ENCODE measurements at places on chromosomes 12 and 14. TPM values are rescaled to one million over a fixed set of nuclear protein-coding genes. Genes with fewer than 3 reads are reported as not detected.

The A2ML1 gene
- polyA plus RNA-seq = 0.14 TPM

DNA sequence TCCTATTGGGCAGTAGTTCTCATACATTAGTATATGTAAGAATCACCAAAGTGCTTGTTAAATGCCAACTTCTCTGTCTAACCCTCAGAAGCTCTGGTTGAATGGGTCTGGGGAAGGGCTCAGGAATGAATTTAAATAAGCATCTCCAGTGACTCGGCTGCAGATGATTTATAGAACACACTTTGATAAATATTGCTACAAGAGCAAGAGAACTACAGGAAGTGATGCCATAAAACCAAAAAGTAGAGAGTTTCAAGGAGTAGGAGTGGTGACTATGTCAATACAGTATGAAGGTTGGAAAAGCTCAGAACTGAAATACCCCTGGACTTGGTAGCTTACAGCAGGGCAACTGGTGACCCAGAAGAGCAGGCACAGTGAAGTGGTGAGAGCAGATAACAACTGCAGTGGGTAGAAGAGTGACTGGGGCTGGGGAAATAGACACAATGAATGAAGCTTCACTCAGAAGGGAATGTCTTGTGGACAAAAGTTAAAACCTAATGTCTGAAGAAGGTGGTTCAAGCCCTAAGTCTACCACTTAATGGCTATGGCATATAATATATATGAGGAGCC, 8.0 kb upstream of the PLEKHA5 start:
- no peak for DNase-seq

- DNase-seq = no peak
Measured at GRCh38 chr14:34007902-34008301, 57.0 kb upstream of the EGLN3 start.

GRCh38 chr14:51581017-51581881, 70.5 kb upstream of the FRMD6 start:
- DNase-seq = no peak

The PUS7L gene
- polyA plus RNA-seq = 7.0 TPM

The VWF gene
- polyA plus RNA-seq = 41.9 TPM

GRCh38 chr14:68794130-68794850, 1.4 kb upstream of the ZFP36L1 start:
- DNase-seq = no peak

The PLXNC1 gene
- polyA plus RNA-seq = 16.7 TPM

The GALNT9 gene
- polyA plus RNA-seq = 1.7 TPM

DNA sequence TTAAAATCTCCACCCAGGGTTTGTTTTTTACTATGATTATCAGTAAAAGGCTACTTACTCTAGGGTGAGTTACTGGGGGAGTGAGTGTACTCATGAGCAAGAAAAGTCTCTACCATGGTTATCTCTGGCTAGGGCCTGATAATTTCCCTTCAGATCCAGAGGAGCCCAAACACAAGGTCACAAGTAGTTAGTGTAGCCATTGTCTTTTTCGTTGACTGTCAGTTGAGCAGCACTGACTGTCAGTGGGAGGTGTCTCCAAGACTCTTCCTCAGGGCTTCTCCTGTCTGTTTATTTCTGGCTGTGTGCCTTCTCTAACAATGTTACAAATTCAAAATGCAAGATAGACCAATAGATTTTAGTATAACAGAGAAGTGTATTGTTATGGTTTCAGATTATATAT, 181.2 kb upstream of the MIS18BP1 start:
- no peak for DNase-seq

The GNG2 gene
- polyA plus RNA-seq = 41.1 TPM

- DNase-seq = no peak
Measured at GRCh38 chr14:80425686-80426085, 214.4 kb upstream of the DIO2 start.

The AGAP2 gene
- polyA plus RNA-seq = 8.2 TPM

DNA sequence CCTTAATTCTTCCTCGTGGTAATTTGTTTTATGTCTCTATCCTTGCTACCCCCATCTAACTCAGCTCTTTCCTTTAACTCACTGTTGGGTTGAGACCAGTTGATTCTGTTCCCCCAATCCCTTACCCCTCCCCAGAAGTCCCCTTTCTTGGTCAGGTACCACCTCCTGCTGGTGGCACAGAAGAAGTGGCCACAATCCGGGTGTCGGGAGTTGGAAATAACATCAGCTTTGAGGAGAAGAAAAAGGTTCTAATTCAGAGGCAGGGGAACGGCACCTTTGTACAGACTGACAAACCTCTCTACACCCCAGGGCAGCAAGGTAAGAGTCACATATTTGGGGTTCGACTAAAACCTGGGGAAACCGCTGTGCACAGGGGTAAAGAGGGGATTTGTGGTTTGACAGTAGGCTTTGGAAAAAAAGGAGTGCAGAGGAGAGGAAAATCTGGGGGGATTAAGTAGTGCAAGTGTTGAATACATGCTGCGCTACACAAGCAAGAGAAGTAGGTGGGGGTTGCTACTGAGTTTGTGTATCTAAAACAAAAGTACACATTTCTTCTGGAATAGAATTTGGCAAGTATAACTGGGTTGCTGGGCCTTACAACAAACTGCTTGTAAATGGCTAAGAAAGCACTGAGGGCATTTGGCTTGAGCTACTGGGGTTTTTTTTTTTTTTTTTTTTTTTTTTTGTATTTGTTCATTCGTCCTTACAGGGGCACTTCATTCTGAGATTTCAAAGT, 1.3 kb downstream of the A2ML1 start:
- no peak for DNase-seq

GRCh38 chr12:47828976-47829482, 9.3 kb upstream of the HDAC7 start:
- no peak for DNase-seq

DNA sequence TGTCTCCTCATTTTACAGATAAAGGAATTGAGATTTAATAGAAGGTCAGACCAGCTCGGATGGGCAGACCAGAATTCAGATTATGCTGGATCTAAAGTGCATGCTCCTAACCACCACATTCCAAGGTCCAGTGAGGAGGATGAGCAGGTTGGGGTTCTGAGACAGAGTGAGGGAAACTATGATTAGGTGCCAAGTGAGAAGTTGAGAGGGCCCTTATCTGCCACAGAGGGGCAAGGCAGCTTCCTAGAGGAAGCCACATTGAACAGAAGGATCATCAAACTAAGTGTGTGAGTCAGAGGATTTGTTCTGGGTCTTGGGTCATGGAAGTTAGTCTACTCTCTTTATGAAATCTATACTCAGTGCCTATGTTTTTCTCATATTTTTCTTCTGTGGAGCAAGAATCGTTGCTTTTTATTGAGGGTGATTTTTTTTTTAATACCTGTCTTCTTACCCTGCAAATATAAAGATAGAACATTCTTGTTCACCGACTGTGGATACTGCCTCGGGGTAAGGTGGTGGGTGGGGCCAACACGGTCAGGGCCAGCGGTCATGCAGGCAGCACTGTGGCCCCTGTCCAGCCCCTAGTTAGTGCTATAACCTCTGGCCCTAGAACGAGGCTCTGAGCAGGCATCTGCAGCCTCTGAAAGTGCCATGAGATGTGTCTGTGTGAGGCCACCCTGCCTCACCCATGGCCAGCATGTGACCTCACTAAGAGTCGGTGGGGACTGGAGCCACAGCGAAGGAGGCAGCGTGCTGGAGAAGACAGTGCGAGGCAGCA, 55.6 kb upstream of the PTHLH start:
- no peak for DNase-seq

DNA sequence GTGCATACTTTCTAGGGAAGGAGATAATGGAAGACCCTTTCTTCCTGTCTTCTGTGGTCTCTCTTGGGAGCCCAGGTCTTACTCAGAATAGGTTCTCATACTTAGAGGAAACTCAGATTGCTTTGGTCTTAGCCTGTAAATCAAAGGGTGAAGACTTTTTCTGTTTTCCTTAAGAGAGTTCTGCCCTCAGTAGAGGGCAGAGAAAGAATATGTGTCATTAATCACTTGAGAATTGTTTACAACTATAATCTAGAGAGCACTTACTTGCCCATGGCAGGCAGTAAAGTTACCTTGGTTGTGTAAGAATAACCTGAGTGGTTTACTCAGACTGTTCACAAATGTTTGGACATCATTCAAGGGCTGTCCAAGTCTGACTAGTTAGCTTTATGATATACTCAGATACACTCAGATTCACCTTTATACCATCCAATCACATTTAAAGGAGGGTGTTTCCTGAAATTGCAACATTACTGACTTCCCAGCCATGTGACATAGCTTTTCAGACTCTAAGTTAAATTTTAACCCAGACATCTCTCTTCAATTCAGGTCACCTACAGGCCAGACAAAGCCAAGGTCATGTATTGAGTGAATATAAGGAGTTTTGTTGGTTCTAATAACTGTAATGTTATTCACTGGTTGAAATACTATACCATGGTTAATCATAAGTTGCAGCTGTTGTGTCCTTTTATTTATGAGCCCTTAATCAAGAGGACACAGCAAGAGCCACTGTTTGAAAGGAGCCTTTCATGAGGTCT, 372.2 kb downstream of the RAD51B start:
- no peak for DNase-seq

DNA sequence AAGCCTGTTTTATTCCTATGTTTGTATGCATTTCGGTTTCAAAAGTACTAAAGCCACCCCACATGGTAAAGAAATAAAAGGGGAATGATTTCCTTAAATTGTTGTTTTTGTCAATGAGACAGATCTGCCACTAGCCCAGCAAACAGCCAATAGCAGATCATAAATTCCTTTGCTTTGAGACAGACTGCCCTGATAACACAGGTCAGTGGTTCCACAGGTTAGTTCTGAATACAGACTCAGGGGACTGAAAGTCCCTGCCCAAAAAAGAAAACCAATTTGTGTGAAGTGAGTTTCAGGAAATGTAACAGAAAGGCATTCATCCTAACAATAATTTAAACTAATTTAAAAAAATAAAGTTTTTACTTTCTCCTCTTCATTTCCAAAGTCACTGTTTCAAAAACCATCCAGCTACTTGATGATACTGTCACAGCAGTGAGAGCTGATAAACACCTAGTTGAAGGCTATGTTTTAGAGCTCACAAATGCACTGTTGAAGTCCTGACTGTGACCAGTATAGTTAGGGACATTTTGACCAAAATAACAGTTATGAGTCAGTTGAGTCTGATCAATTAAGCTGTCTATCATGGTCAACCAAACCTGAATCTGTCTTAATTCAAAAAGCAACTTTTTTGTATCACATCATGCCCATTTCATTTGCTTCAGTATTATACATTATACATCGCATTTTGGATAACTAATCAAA, 77.7 kb downstream of the LGR5 start:
- DNase-seq = no peak

DNA sequence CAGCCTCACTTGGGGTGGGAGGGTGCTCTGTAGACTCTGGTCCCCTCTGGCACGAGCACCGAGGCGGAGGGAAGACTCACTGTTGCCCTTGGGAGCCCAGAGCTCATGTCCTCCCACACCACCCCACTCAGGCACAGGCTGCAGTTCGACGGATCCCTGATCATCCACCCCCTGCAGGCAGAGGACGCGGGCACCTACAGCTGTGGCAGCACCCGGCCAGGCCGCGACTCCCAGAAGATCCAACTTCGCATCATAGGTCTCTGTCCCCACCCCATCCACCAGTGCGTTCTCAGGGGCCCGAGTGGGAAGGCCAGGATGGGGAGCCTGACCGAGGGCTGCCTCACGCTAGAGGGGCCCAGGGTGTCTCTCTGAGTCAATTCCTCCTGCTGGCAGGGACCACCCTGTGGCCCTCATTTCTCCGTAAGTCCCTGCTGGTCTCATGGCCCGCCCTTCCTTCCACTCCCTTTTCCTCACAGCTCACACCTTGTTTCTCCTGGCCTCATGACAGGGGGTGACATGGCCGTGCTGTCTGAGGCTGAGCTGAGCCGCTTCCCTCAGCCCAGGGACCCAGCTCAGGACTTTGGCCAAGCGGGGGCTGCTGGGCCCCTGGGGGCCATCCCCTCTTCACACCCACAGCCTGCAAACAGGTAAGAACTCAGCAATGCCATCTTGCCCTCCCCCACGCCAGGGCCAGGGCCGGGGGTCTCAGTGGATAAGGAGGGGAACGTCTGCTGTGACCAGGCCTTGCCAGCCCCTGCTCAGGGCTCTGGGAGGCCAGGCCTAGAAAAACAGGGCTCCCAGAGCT, 27.0 kb downstream of the PAPLN start:
- no peak for DNase-seq

DNA sequence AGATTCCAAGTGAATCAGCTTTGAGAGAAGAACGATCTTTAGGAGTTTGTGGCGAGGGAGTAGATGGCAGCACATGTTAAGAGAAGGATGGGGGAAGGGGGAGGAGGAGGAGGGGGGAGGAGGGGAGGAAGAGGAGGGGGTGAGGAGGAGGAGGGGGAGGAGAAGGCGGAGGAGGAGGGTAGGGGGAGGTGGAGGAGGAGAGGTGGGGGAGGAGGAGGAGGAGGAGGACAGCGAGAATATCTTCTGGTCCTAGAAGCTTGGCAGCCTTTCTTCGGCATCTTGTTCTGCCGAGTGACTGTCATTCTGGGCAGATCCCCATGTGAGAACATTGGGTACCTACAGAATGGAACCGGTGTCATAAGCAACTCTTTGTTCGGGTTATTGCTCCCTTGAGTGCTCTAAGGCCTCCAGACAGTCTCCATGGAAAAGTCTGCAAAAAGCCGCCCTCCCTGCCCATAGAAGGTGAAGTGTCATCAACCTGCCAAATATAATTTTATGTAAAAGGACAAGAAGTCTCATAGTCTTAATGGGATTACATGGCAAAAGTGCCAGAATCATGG, 6.9 kb downstream of the RFC5 start:
- no peak for DNase-seq

DNA sequence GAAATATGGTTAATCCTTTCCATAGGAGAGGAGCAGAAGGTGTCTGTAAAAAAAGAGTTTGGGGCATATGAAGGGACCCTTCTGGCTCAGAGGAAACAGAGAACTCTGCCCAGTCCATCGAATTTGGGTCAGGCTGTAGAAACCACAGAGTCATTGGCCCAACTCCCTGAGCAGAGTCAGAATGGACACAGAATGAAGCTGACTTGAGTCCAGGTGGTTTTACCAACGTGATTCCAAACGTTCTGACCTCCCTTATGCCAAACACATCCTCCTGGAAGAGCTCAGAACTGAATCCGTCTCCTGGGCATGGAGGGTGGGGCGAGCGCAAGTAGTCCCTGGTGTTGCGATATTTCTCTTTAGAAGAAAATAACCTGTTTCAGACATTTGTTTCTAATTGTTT, 138.8 kb downstream of the DAD1 start:
- DNase-seq = no peak

GRCh38 chr12:71755146-71755892, 656 bp downstream of the RAB21 start:
- DNase-seq = peak; percentile 11

DNA sequence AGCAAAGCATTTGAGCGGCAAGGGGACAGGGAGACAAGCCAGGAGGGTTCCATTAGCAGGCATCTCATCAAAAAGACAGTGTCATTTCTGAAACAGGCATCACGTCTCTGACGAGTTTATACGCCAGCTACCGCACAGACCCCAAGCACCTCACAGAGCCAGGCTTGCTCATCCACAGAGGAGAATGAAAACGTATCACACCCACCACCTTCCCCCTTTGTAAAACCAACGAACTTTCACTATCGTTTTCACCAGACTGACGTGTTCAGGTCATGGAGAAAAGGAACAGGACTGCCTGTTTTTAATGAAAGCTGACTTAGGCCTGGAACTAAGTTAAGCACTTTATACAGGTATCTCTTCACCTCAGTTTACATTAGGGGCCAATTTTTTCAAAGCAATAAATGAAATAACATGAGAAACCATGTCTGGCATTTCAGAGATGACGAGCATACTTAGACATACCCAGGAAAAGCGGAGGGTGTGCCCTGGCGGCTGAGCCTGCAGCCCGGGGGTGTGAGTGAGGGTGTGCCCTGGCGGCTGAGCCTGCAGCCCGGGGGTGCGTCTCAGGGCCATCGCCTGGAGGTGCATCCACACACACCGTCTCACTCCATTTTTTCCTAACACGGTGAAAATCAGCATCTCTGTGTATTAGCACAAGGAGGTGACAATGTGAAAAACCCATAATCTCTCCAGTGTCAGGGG, 41.9 kb downstream of the STX2 start:
- no peak for DNase-seq
